ENCODE measurements at places on chromosomes 5 and 9.

GRCh38 chr9:13358128-13358527, 78.6 kb upstream of the MPDZ start:
- no peak for DNase-seq

DNA sequence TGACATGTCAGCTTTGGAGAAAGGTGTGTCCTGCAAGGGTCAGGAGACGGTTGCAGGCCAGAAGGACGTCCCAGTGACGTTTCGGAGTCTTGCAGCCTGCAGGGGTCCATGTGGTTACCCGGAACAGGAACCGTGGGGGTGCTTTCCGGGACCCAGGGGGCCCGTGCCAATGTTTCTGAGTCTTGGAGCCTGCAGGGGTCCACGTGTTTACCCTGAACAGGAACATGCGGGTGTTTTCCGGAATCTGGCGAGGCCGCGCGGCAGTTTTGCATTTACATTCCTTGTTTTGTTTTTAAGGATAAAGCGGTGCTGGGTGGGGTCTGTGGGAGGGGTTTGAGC, 30.6 kb downstream of the NKD2 start:
- no peak for DNase-seq

- no peak for DNase-seq
Observed at GRCh38 chr5:133538718-133539117, 73.6 kb downstream of the FSTL4 start.

DNA sequence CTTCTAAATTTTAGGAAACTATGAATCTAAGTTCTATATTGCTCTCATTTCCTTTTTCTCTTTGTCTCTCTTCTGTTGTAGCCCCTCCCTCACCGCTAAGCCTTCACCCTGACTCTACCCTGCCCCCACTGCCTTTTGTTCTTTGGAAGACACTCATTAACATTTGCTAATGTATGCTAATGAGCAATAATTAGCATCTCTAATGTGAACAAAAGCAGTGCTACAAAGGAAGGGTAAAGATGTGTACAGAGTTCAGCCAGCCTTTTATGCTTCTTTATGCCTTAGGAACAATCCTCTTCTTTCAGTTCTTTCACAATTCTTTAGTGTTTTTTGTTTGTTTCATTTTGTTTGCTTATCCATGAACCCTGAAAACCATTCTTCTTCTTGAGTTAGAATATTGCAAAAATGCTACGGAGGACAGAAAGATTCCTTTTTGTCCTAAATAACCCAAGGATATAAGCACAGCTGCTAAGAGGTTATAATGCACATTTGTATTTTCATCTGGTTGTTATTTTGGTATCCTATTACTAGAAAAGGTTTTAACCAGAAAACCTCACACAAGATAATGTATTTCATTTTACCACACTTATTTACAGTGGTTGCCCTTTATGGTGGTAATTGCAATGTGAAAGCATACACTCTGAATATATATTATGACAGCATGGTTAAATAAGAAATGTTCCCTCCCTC, 159.3 kb downstream of the TMC1 start:
- DNase-seq: no peak

GRCh38 chr9:2984491-2984890, 140.6 kb upstream of the PUM3 start:
- DNase-seq: no peak

DNA sequence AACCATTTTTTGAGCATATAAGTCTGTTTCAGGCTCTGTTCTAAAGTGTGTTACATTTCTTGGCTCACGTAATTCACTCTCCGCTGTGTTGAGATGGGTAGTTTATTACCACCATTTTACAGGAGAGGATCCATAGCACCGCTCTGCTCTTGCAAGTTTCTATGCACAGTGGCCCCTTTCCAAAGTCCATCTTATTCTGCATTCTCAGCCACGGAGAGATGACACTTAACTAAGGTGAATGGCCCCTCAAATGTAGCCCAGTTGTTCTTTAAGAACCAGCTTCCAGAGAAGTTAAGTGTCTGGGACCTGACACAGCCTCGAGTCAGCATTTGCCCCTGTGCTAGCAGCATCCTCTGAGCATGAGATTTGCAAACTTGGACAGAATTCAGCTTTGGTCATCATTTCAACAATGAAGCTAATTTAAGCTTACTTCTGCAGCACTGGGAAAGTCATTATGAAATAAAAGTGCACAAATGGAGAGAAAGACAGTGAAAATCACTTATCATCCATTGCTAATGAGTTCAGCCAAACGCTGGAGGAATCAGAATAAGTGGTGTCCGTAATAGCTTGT, 61.9 kb downstream of the FAM78A start:
- DNase-seq: no peak

GRCh38 chr9:132162764-132163456, 1.1 kb downstream of the NTNG2 start:
- DNase-seq: no peak

DNA sequence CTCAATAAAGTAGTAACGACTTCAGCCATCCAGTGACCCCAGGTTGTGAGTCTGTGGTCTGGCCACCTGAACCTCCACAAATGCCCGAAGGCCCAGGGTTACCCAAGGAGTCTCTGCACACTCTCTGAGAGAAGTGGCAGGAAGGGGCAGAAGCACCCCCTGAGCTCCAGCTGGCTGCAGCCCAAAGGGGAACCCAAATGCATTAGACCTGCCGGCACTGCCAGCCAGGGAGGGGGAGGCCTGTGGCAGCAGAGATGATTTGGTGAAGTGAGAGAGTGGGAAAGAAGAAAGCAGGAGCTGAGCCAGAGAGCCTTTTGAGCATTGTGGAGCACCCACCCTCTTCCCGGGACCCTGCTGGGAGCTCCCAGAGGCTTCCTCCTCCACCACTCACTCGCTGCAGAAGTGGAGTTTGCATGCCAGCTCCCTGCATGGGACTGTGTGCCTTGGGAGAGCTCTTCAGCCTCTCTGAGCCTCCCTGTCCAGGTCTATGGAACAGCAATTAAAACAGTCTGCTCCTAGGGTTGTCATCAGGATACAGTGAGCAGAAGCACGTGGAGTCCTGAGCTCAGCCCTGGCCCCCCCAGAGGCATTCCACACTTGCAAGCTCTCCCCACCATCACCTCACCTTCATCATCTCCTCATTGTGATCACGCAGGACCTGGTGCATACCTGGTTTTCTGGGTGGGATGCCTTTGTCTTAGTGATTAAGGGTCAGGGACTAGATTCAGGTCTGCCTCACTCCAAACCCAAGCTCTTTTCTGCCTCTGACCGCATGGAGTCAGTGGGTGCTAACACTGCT, 13.8 kb upstream of the ANGPTL2 start:
- no peak for DNase-seq

GRCh38 chr5:172699423-172699822, 58.4 kb downstream of the NEURL1B start:
- DNase-seq: no peak

DNA sequence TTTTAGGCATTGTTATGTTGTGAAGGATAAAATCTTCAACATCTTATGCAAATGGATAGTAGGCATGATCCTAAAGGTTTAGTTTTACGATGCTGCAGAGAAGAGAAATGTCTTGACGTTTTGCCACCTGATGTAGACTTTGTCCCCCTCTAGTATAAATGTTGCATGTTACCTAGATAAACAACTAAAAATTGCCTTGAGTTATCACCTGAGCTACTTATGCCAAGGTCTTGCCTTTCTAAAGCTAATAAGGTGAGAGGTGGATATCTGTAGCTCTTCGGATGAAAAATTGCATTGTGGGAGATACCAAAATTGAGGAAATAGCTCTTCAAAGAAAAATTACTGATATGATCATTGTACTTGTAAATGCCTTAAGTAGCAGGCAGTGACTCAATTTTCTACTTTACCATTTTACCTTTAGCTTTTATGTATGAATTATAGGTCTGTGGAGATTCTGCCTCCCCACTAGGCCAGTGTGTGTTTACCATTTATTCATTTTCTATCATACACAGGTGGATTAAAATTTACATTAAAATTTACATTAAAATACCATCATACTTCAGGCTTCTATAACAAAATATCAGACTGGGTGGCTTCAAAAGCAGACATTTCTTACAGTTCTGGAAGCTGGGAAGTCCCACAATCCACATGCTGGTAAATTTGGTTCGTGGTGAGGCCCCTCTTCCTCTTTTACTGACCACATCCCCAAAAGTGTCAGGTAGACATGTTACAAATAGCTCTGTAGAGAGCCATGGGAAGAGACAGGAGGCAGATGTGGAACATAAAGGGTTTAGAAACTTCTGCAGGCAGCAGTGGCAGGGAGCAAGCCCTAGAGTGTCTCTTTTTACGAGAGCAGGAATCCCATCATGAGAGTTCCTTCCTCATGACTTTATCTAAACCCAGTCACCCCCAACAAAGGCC, 100.7 kb upstream of the ERBIN start:
- DNase-seq: peak; percentile 38

DNA sequence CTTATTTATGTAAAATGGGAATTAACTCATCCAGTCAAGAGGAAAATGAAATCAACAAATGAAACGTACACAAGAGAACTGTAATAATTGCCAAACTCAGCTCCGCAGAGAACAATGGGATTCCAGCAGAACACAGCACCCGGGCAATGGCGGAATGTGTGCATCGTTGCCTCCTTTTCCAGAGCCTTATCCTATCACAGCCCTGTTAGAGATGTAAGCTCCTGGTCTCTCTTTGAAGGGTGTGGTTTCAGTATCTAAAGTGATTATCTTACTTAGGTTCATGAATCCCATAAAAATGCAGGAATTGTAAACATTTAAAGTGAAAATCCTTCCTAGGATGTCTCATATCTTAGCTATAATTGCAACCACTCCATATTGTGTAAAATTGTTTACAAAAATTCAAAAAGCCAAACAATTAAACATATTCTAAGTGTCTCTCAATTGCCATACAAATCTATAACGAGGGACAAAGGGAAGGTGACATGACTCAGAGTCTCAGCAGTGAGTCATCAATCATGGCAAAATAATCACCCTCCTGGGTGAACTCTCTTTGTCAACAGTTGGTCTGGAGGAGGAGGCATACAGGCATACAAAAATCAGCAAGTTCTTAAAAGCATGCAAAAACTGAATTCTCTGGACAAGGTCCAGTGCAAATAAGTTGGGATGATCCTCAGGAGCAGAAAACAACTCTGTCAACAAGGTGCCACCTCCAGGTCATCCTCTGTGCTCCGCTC, 22.6 kb downstream of the SEMA5A start:
- DNase-seq: no peak

DNA sequence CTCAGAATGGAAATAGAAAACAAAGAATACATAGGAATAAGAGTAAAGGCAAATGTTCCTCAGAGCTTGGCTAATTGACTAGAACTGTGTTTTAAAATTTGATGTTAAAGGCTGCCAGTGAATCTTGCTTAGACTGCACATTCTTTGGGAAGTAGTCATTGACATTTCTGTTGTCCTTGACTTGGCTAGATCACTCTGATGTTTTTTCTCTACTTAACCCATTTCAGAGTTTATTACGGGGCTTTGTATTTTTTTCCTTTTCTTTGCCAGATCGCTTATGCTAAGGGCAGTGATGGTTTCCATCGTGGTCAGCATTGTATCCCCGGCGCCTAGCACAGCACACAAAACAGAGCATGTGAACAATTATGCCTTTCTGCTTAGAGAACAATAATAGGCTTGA, 1126.7 kb upstream of the CDH9 start:
- no peak for DNase-seq

GRCh38 chr5:81971111-81971711, 612 bp upstream of the ATG10 start:
- DNase-seq: no peak

GRCh38 chr5:131514316-131515283, 120.4 kb downstream of the RAPGEF6 start:
- no peak for DNase-seq

DNA sequence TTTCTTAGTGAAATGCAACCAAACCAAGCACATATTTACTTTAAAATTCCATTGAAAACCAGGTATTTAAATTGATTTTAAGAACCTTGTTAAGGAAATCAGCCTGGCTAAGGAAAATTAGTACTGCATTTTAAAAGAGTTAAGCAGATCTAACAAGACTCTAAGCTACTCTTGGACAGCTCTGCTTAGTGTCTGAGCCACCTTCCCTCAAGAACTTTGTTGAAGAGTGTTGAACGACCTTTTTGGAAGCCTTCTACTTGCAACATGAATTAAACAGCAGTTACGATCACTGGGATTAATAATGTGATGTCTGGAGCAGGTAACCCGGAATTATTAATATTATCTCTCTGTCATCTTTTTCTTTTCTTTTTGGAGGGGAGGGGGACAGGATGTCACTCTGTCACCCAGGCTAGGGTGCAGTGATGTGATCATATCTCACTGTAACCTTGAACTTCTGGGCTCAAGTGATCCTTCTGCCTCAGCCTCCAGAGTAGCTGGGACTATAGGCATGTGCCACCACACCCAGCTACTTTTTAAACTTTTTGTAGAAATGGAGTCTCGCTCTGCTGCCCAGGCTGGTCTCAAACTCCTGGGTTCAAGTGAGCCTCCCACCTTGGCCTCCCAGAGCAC, 74.7 kb downstream of the ANKRD55 start:
- no peak for DNase-seq

DNA sequence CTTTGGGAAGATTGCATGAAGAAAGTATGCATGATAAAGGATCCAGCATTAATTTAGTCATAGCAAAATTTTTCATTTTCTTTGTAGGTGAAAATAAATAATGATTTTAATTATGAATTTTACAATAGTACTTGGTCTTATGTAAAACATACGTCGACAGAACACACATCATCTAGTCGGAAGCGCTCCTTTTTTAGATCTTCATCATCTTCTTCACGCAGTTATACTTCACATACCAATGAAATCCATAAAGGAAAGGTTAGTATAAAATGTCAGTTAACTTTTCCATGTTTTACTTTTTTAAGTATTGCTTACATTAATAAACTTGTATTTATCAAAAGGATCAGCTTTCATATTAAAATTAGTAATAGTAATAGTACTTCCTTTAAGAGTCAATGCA, 35.8 kb downstream of the C7 start:
- no peak for DNase-seq

DNA sequence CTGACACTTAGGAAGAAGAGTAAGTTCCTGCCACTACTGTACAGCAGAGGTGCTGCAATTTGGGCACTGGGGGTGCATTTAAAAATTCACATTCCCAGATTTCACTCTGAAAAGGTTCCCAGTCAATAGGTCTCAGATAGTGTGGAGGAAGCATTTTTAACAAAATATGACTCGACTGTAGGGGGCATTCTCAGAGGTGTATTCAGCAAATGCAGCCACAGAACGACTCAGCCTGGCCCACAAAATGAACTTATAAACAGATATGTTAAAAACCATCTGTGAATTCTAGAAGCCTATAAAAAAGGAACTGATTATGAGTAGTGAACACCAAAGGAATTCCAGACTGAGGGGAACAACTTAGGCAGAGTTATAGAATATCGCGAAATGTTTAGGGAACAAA, 31.1 kb downstream of the MLLT3 start:
- no peak for DNase-seq

Measured in stimulated activated naive B cell treated with anti-CD40 and anti-IgM and Interleukin-4, amounts not matched to agents 10 μg/mL and 1 μg/mL and 100 μg/mL, for 72 hours (primary cell).